ENCODE measurements at places on chromosomes 6 and 20. TPM values are rescaled to one million over a fixed set of nuclear protein-coding genes. Genes with fewer than 3 reads are reported as not detected.

- no peaks in the 10 kb centered on the region for H3K4me1 ChIP-seq
- no peak overlapping the region for H3K27ac ChIP-seq
- H3K27me3 ChIP-seq = no peaks in the 10 kb centered on the region
Observed at GRCh38 chr20:40810332-40811000, 121.4 kb upstream of the MAFB start.

- H3K4me1 ChIP-seq = no peaks in the 10 kb centered on the region
- no peaks in the 10 kb centered on the region for H3K27me3 ChIP-seq
- no peak for DNase-seq
- H3K36me3 ChIP-seq = no peaks in the 10 kb centered on the region
- no peak overlapping the region for H3K4me3 ChIP-seq
Observed at GRCh38 chr20:53382263-53382844, 211.3 kb downstream of the ZNF217 start.

- no peaks in the 10 kb centered on the region for H3K4me1 ChIP-seq
- H3K27me3 ChIP-seq = no peaks in the 10 kb centered on the region
- H3K36me3 ChIP-seq = no peaks in the 10 kb centered on the region
- no peak overlapping the region for H3K27ac ChIP-seq
- no peak overlapping the region for H3K4me3 ChIP-seq
Observed at GRCh38 chr6:95383878-95384277, 193.5 kb upstream of the MANEA start.

DNA sequence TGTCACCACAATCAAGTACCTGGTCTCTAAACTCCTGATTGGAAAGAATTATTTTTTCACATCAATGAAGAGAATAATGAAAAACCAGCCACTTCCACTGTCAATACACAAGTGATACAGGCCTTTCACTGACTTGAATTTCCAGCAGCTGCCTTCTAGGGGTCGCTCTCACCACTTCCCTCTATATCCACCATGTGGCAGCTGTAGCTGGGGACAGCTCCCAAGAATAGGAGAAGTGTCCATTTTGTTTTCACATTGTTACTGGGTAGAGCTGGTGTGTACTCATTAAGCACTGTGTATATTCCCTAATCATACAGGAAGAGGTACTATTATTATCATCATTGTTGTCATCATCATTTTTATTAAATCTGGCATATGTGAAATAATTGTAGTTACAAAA lies 438.4 kb upstream of the SPTLC3 start:
- H3K4me3 ChIP-seq = no peak overlapping the region
- no peaks in the 10 kb centered on the region for H3K36me3 ChIP-seq
- H3K4me1 ChIP-seq = no peaks in the 10 kb centered on the region

GRCh38 chr20:23093613-23094012 lies 7.5 kb upstream of the CD93 start:
- H3K36me3 ChIP-seq = no peaks in the 10 kb centered on the region
- no peak for DNase-seq
- no peak overlapping the region for H3K27ac ChIP-seq
- no peak overlapping the region for H3K4me3 ChIP-seq

- no peak overlapping the region for H3K27ac ChIP-seq
- no peak overlapping the region for H3K4me3 ChIP-seq
- H3K4me1 ChIP-seq = no peaks in the 10 kb centered on the region
Observed at GRCh38 chr6:155248008-155249001, 15.5 kb upstream of the CLDN20 start.

DNA sequence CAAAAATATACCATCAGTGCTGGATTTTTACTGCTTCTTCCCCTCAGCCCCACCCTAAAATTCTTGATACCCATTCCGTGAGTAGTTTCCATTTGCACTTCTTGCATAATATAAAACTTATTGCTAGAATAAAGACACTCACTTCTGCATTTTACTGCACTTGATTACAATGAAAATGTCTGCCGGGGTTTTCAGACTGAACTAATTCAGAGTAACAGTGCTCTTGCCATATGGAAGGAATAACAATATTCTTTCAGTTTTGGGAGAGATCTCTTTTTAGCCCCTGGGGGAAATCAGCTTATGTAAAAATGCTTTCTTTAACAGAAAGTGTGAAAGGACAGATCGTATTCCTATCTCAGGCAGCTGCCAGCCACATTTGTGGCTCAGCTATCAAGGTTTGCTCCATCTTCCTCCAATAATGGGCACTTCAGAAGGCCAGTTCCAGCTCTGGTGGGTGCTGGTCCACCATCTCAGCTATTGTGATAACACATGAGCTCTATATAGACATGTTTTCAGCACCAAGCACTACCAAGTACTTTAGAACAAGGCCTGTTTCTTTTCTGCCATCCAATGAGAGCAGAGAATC lies 8.9 kb downstream of the SMLR1 start:
- H3K27ac ChIP-seq = no peak overlapping the region
- H3K4me1 ChIP-seq = no peaks in the 10 kb centered on the region
- no peak for DNase-seq

GRCh38 chr6:44411141-44411540 lies 23.6 kb downstream of the CDC5L start:
- no peaks in the 10 kb centered on the region for H3K4me1 ChIP-seq
- no peak overlapping the region for H3K4me3 ChIP-seq
- no peak overlapping the region for H3K27ac ChIP-seq
- H3K36me3 ChIP-seq = peaks cover 67% of the 10 kb centered on the region

GRCh38 chr6:27283279-27283678 lies 28.8 kb downstream of the POM121L2 start:
- DNase-seq = peak; percentile 33
- H3K4me3 ChIP-seq = no peak overlapping the region
- H3K27ac ChIP-seq = no peak overlapping the region
- no peaks in the 10 kb centered on the region for H3K4me1 ChIP-seq
- H3K36me3 ChIP-seq = no peaks in the 10 kb centered on the region

DNA sequence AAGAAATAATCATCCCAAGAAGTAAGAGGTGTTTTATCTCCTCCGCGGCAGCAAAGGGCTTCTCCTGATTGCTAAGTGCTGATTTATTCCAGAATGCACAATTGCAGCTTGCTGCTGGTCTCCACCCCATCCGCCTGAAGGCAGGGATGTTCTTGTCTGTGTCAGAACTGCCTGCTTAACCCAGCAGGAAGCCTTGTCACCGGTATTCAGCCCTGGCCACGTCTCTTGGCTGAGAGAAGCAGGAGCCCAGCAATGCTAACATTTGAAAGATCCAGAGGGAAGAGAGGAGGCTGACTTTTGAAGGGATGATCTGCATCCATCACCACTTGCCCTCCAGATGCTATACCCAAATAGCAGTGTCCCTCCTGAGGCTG lies 4.2 kb downstream of the SCML4 start:
- no peaks in the 10 kb centered on the region for H3K27me3 ChIP-seq
- DNase-seq = no peak
- peaks cover 48% of the 10 kb centered on the region for H3K4me1 ChIP-seq
- peak overlapping the region; percentile 16 for H3K4me3 ChIP-seq
- H3K27ac ChIP-seq = peak overlapping the region; percentile 96
- peaks cover 12% of the 10 kb centered on the region for H3K36me3 ChIP-seq

GRCh38 chr6:131292145-131292938 lies 157.1 kb downstream of the AKAP7 start:
- H3K27ac ChIP-seq = no peak overlapping the region
- no peaks in the 10 kb centered on the region for H3K4me1 ChIP-seq
- H3K27me3 ChIP-seq = no peaks in the 10 kb centered on the region

GRCh38 chr6:142118328-142118727 lies 14.4 kb upstream of the GJE1 start:
- H3K4me1 ChIP-seq = no peaks in the 10 kb centered on the region
- no peak overlapping the region for H3K27ac ChIP-seq
- no peaks in the 10 kb centered on the region for H3K36me3 ChIP-seq
- no peak for DNase-seq

DNA sequence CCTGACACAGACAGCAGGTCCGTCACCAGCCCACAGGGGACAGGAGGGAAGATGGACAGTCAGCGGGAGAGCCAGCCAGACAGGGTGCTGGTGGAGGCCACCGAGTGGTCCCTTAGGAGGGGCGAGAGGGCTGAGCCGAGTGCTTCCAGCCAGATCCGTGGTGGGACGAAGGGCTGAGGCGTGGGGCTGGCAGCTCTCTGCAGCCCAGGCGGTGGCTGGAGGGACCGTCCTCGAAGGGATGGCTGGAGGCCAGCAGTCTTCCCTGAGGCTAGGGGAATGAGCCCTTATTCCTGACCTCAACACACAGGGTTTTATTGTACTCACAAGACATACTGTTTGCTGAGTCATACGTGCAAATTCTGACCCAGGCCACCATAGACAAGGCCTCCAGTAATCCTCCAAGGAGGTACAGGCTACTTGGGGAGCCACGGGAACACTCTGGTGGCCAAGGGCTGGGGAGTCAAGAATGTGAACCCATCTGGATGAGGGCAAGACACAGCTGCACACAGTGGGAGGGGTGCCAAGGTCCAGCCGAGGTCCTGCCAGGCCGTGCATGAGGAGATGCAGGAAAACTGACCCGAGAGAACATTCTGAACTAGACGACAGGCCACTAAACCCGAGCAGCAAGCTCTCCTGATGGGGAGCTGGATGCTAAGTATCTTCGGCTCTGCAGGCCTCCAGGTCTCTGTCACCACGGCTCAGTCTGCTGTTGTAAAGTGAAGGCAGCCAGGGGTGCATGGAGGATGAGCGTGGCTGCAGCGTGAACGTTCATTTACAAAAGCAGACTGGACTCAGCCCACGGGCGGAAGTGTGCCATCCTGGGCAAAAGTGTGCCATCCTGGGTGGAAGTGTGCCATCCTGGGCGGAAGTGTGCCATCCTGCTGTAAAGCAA lies 242.5 kb downstream of the TTLL2 start:
- no peak overlapping the region for H3K27ac ChIP-seq
- H3K4me3 ChIP-seq = no peak overlapping the region
- H3K36me3 ChIP-seq = no peaks in the 10 kb centered on the region
- no peaks in the 10 kb centered on the region for H3K4me1 ChIP-seq
- H3K27me3 ChIP-seq = no peaks in the 10 kb centered on the region
- DNase-seq = no peak

- no peak overlapping the region for H3K4me3 ChIP-seq
- H3K27ac ChIP-seq = no peak overlapping the region
- H3K4me1 ChIP-seq = no peaks in the 10 kb centered on the region
- no peaks in the 10 kb centered on the region for H3K27me3 ChIP-seq
Observed at GRCh38 chr6:157427969-157428368, 47.0 kb downstream of the ZDHHC14 start.

GRCh38 chr6:139627091-139627490 lies 252.6 kb upstream of the CITED2 start:
- peaks cover 3% of the 10 kb centered on the region for H3K27me3 ChIP-seq
- H3K4me3 ChIP-seq = no peak overlapping the region
- DNase-seq = no peak
- peaks cover 2% of the 10 kb centered on the region for H3K4me1 ChIP-seq
- no peaks in the 10 kb centered on the region for H3K36me3 ChIP-seq

DNA sequence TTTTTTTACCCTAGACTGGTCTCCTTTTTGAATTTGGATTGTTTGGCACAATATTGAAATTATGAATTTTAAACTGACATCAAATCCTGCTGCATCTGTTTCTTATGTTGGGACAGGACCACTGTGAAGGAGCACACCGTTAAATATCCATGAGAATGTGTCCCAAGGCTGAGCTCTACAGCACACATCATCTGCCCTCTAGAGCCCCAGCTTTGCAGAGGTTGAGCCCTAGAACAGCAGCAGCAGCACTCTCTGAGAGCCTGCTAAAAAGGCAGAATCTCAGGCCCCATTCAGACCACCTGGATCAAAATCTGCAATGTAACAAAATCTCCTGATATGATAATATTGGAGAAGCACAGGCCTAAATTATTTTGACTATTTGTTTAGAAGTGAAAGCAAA lies 192.1 kb upstream of the CCN2 start:
- H3K36me3 ChIP-seq = no peaks in the 10 kb centered on the region
- H3K4me3 ChIP-seq = no peak overlapping the region
- DNase-seq = no peak
- no peaks in the 10 kb centered on the region for H3K27me3 ChIP-seq
- H3K4me1 ChIP-seq = no peaks in the 10 kb centered on the region

GRCh38 chr6:15283986-15284361 lies 38.1 kb downstream of the JARID2 start:
- H3K4me1 ChIP-seq = peaks cover 31% of the 10 kb centered on the region
- no peaks in the 10 kb centered on the region for H3K27me3 ChIP-seq
- H3K27ac ChIP-seq = no peak overlapping the region
- H3K36me3 ChIP-seq = no peaks in the 10 kb centered on the region
- DNase-seq = no peak

GRCh38 chr6:33075568-33076405 lies at the start of gene HLA-DPB1:
TSS of gene HLA-DPB1 (plus strand) at chr6:33075990. CDS start at chr6:33076042, 52 bp downstream.
- peak within 1 kb of the TSS; percentile 91 for H3K4me3 ChIP-seq
- H3K27me3 ChIP-seq = no peaks in the 10 kb centered on the region

GRCh38 chr6:36722365-36722764 lies 24.7 kb downstream of the RAB44 start:
- H3K4me3 ChIP-seq = no peak overlapping the region
- no peak for DNase-seq
- no peak overlapping the region for H3K27ac ChIP-seq
- no peaks in the 10 kb centered on the region for H3K36me3 ChIP-seq

DNA sequence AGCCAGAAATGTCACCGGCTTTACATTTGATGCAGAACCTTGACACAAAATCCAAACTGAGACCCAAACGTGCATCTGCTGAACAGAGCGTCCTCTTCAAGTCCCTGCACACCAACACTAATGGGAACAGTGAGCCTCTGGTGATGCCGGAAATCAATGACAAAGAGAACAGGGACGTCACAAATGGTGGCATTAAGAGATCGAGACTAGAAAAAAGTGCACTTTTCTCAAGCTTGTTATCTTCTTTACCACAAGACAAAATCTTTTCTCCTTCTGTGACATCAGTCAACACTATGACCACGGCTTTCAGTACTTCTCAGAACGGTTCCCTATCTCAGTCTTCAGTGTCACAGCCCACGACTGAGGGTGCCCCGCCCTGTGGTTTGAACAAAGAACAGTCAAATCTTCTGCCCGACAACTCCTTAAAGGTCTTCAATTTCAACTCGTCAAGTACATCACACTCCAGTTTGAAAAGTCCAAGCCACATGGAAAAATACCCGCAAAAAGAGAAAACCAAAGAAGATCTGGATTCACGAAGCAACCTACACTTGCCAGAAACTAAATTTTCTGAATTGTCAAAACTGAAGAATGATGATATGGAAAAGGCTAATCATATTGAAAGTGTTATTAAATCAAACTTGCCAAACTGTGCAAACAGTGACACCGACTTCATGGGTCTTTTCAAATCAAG lies 108.4 kb downstream of the RTN4IP1 start:
- peak; percentile 58 for DNase-seq
- peak overlapping the region; percentile 93 for H3K27ac ChIP-seq
- peaks cover 5% of the 10 kb centered on the region for H3K36me3 ChIP-seq
- no peaks in the 10 kb centered on the region for H3K27me3 ChIP-seq
- H3K4me3 ChIP-seq = peak overlapping the region; percentile 56
- peaks cover 55% of the 10 kb centered on the region for H3K4me1 ChIP-seq

Gene B3GALT4
- total RNA-seq = 23.1 TPM

Gene IL17A
- total RNA-seq = not detected

Gene AHCY
- 7.7 TPM for total RNA-seq

Gene TFAP2D
- not detected for total RNA-seq

Gene LRRC1
- 5.6 TPM for total RNA-seq

Gene XKR7
- not detected for total RNA-seq

Gene ALDH5A1
- total RNA-seq = 4.8 TPM

Gene HLA-DPB1
- 77.1 TPM for total RNA-seq

Gene CALHM4
- not detected for total RNA-seq

Gene VWA7
- total RNA-seq = 4.7 TPM

Gene SEL1L2
- total RNA-seq = not detected

Gene GRM1
- total RNA-seq = not detected
